ENCODE measurements at places on chromosomes 12 and 14.

DNA sequence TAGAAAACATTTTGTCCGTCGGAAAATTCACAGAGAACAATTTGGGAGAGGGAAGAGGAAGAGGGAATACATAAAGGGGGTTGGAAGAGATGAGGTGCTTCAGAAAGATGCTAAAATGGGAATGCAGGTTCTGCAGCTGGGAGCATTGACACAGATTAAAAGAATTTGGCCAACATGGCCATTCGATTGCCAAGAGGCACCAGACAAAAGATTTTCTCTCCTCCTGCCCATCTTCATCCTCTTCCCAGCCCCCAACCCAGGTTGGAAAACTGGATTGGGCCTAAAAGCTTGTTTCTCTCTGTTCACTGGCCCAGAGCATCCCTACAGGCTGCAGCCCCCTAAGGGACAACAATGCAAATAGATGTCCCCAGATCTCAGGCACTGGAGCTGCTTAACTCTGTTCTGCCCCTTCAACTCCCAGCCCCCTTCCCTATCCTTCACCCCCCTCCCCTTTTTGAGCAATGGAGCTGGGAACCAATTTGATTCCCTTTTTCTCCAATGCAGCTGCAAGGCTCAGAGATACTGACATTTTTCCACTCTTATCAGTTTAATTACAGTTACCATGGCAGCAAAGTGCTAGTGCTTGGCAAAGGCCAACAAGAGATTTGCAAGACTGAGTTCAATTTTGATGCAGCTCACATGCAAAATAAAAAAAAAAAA is 1.9 kb downstream of the LMO3 start:
- no peak for DNase-seq

- no peak for DNase-seq
Measured at GRCh38 chr12:29463198-29463597, 34.3 kb downstream of the OVCH1 start.

- DNase-seq = no peak
Measured at GRCh38 chr12:90305379-90305778, 596.7 kb upstream of the ATP2B1 start.

DNA sequence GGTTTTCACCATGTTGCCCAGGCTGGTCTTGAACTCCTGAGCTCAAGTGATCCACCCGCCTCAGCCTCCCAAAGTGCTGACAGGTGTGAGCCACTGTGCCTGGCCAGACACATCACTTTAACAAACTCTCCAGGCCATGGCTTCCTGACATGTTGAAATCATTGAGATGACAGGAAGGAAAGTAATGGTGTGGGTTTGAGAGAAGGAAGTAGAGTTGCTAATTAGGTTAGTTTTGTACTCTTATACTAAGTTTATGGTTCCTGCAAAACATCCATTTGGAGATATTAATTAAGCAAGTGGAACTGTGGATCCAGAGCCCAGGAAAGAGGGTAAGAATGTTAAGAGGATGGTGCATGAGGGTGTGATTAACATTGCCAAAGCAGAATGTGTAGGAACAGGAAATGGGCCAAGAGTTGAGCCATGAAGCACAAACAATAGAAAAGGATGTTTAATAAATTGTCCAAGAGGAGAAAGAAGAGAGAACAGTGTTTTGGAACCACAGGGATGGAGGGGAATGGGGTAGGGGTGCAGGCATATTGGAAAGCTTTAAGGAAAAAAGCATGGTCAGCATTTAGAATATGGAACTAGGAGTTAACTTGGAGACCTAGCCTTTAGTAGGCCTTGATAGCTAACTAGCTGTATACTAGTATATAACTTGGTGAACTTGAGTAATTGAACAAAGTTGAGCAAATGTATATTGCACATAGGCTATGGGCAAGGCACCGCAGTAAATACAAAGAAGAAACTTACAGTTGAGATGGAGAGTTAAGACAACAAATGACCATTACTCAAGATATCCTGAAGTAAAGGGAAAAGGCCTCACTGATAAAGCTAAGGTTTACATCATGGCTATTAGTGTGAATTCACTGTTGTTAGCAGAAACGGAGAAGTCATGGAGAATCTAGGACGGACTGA is 91.3 kb upstream of the DNM1L start:
- DNase-seq = no peak

DNA sequence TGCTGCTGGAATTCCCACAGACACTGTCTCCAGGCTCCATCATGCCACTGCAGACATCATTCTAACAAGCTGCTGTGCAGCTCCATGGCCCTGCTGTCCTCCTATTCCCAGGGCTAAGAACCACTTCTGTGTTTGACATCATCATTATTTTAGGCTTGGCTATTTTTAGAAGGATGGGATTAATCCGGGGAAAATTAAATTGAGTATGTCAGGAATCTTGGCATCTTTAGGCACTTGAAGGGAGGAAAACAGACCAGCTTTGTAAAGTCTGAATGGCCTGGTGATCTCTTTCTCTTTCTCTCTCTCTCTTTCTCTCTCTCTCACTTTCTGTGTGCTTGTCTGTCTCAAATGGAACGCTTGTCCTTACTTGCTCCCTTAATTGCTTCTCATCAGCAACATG is 568.3 kb upstream of the FLRT2 start:
- DNase-seq = no peak

DNA sequence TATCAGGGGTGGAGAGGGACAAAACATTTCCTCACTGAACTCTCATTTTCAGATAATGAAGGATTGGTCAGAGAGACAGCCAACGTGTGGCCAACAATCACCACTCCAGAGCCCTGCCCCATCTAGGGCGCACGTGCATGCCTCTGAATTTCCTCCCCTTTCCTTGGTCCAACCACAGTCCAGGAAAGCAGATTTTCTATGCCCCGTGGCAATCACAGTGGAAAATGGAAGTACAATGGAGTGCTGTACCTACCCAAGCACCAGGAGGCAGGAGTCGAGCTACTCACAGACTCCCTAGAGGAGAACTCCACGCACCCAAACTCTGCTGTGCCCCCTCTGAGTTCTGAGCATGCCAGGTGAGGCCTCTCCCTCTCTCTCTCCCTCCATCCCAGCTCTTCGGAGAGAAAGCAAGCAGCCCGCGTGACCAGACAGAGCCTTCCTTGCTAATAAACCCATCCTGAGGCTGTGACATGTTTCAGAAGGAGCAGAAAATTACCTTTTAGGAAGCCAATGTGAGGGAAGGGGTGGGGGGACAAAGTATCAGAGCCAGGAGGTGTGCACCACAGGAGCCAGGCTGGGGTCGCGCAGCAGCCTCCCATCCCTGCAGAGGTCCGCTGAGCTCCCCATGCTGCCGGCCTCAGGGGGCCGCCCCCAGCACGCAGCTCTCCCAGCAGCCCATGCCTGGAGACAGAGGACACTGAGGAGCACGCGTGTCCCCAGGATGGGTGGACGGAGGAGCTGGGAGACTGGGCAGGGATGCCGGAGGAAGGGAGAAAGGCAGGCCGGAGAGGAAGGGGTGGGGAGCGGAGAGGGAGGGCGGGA is 73.4 kb downstream of the PITPNM2 start:
- no peak for DNase-seq

- DNase-seq = no peak
Measured at GRCh38 chr14:55898938-55899337, 219.3 kb upstream of the PELI2 start.

- DNase-seq = no peak
Measured at GRCh38 chr14:105846312-105846711, 319.9 kb downstream of the TMEM121 start.

DNA sequence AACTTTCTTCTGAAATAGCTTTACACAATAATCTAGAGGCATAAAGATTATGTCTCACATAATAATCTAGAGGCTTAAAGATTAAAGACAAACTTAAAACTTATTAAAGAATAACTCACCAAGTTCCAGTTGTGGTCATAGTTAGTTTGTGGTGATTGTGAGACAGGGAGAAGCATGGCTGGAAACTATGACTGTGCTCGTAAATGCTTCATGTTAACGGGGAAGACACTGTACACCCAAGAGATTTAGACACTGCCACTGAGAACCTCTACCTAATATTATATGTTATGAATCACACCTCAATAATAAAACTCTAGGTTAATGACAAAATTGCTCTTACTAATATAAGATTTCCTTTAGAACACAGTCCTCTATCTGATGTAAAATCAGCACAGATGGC is 541.6 kb downstream of the TMEM121 start:
- DNase-seq = no peak

GRCh38 chr12:79411791-79412190 is 279.0 kb downstream of the PAWR start:
- DNase-seq = no peak

DNA sequence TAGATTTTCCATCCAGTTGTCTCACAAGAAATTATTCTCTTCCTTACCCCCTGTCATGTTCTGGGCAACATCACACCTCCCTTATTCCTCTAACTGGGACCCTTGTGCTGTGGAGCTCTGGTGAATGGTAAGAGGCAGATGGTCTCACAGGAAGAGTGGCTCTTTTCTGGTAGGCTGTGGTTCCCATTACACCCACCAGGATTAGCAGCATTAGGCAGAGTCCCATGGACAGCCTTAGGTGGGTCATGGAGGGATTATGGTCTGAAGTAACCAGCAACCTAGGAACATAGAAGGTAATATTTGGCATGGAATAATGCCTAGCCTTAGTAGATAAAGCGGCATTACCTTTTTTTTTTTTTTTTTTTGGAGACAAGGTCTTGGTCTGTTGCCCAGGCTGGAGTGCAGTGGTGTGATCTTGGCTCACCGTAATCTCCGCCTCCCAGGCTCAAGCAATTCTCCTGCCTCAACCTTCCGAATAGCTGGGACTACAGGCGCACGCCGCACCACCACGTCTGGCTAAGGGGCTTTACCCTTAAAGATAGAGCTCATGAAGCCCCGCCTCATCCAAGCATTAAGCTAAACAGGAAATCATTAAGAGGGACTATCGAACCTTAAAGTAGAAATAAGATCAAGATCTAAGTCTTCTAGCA is 4.0 kb downstream of the C14orf119 start:
- DNase-seq = no peak

- DNase-seq = peak; percentile 18
Measured at GRCh38 chr14:94423453-94424056, 29.0 kb downstream of the SERPINA11 start.

DNA sequence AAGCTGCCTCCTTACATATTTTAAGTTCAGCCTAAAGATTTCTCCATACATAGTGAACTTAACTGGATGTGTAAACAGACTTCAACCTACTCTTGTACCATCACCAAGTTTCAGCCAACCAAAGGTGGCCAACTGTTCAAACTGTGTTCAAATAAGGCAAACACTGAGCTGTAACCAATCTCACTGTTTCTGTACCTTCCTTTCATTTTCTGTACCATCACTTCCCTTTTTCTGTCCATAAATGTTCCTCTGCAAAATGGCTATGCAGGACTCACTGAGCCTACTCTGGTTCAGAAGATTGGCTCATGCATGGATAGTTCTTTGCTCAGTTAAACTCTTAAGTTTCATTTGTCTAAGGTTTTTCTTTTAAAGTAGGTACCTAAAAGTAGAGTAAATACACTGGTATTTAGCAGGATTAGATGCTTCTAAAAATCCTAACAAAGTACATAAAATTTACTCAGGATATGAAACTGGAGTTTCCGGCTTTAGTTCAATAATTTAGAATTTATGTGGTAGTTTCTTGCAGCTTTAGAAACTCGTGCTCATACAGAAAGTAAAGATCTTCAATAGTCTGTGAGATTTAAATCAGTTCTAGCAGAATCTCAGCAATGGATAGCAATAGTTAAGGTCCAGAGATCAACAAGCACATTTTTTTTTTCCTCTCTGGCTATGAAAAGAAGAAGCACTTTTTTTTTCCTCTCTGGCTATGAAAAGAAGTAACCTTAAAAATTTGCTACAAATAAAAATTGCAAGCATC is 282.0 kb upstream of the PPFIA2 start:
- DNase-seq = no peak

DNA sequence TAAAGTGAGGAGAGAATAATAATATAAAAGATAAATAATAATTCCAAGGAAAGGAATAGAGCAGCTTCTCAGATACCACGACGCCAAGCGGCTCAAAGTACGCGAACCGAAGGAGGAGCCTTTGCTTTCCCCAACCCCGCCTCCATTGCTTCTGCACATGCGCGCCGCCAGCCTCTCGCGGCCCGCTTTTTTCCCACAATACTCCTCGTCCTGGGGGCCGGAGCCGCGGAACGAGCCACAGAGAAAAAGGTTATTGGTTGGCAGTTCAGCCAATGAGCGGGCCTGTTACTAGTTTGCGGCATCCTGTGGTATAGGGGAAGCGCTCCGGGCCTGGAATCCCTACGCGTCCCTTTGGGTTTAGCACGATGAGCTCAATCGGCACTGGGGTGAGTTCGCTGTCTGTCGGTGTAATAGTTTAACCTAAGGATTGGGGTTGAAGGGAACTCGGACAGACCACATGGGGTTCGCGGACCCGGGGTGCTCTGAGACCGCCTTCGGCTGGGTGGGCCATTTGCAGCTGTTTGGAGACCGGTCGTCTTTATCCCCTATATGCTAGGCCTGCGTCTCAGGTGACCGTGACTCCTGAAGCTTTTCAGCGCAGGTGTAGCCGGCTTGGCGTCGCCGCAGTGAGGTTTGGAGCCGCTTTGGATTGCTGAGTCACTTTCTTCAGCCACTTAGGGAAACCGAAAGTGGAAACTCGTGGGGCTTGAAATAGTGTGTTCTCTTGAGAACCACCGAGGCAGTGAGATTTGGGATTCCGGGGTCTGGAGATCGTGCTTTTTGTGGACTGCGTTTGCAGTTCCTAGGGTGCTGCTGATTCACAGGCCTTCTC is at the start of gene PSMA3:
Gene PSMA3, plus strand, starts transcription at position 288 of the 832 bp plus-strand sequence. Its CDS starts 78 bp downstream, at position 366.
- peak; percentile 96 for DNase-seq

- no peak for DNase-seq
Measured at GRCh38 chr14:39393289-39393688, 38.9 kb downstream of the FBXO33 start.

DNA sequence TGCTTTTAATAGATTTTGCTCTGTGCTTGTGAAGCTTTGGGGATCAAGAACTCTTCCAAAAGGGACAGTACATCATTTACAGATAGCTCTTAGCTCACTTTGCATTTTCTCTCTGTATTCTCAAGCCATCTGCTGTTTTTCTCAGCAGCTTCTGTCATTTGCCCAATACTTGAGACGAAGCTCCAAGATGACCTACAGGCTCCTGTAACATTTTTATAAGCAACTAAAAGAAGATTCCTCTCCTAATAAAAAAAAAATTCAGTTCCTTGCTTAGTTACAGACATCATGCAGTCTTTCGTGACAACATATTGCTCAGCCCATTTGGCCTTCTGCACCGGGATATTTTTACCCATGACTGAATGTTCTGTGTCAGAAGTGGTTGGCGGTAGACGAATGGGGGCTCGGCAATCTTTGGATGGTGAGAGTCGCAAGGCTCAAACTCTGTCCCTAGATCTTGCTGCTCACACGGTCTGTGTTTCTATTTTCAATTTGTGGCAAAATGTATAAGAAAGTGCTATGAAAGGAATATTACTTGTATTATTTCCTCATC is 215.6 kb downstream of the FSCB start:
- DNase-seq = no peak

DNA sequence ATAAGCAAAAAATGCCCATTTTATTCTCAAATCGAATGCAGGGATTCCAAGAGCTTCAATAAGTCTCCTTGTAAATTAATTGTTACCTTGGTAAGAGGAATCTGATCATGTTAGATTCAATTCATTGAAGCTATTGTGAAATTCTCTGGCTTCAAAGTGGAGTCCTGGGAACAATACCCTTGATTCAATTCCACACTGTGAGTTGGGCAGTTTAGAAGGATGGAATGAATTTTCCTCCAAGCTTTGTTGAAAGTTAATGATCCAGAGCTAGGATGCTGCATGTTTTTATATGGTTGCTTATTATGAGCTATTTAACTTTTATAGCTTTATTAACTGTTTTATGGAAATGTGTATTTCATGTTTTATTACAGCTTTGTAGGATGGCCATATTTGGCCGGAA is 89.9 kb upstream of the IGF1 start:
- no peak for DNase-seq

Data from NCI-H187 (cell line).